CD4-positive, CD25-positive, alpha-beta regulatory T cell (primary cell): ENCODE measurements at places on chromosomes 5 and 9. TPM values are rescaled to one million over a fixed set of nuclear protein-coding genes. Genes with fewer than 3 reads are reported as not detected.

GRCh38 chr5:154136141-154136540 is 54.4 kb upstream of the GALNT10 start:
- DNase-seq: no peak

- no peak for DNase-seq
Observed at GRCh38 chr9:69943148-69943806, 100.4 kb upstream of the MAMDC2 start.

DNA sequence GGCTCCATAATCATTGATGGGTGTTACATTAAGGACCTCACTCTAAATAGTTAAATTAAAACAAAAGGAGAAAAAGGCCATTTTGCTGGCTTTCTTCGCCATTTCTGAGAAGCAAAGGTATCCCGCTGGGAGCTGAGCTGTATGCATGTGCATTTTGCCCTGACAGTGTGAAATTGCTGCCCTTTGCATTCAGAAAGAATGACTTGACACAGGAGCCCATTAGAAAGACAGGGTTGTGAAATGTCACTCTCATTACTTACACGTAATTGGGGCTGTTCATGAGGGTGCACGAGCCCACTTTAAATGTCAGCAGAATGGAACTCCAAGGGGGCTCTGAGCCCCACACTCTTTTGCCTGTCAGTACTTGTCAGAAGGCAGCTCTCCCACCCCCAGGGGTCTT is 85.0 kb downstream of the SEMA4D start:
- no peak for DNase-seq

- DNase-seq: no peak
Observed at GRCh38 chr9:108474356-108474755, 381.4 kb downstream of the ACTL7B start.

Gene GRXCR2
- not detected for total RNA-seq

- DNase-seq: no peak
Observed at GRCh38 chr5:38438757-38439156, 117.7 kb downstream of the LIFR start.

- no peak for DNase-seq
Observed at GRCh38 chr5:172740428-172741205, 30.4 kb downstream of the DUSP1 start.

Gene BTF3
- total RNA-seq: 585 TPM

DNA sequence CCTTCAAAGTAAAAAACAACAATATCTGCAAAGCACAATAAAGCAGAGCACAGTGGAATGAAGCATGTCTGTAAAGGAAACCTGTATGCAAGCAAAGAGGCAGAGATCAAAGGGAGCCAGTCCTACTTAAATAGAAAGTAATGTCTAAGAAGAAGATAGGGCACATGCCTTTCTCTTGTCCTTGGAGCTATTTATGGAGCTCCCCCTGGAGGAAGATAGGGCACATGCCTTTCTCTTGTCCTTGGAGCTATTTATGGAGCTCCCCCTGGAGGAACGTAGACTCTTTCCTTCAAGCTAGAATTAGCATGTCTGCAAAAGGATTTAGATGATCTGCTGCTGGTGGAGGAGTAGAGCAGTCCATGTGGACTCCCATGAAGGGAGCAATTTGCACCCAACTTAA is 168.1 kb upstream of the RASEF start:
- DNase-seq: no peak

DNA sequence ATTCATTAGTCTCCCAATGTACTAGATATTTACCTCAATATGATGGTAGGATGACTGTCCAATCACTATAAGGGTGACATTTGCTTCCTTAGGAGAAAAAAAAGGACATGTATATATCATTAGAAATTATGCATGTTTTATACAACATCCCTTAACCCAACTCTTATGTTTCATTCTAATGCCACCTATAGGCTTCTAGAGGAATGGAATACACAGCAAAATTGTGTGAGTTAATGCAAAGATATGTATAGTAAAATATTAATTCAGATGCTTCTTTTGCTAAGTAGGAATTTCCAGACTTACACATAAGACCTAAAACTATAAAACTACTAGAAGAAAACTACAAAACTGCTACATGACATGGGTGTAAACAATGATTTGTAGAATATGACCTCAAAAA is 3.5 kb downstream of the PRXL2C start:
- DNase-seq: peak; percentile 12

DNA sequence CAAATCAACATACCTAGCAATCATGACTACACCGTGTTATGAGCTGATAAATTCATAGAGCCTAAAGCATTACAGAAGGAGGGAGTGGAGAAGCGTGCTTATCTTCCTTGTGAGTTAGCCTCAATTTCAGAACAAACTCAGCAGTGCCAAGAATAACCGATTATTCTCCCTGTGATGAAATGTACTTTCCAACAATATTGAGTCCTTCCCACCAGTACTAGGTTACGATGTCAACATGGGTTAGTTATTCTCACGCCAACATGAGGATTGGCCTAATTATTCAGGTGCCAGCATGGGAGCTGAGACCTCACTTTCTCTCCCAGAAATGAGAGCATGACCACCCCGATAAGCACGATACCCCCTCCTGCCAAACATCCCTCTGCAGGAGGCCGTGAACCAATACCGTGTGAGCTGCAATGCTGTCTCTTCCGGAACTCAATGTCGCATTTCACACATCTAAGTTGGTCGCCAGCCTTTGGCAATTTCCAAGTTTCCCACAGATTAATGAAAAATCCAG is 193.7 kb downstream of the ENC1 start:
- no peak for DNase-seq

DNA sequence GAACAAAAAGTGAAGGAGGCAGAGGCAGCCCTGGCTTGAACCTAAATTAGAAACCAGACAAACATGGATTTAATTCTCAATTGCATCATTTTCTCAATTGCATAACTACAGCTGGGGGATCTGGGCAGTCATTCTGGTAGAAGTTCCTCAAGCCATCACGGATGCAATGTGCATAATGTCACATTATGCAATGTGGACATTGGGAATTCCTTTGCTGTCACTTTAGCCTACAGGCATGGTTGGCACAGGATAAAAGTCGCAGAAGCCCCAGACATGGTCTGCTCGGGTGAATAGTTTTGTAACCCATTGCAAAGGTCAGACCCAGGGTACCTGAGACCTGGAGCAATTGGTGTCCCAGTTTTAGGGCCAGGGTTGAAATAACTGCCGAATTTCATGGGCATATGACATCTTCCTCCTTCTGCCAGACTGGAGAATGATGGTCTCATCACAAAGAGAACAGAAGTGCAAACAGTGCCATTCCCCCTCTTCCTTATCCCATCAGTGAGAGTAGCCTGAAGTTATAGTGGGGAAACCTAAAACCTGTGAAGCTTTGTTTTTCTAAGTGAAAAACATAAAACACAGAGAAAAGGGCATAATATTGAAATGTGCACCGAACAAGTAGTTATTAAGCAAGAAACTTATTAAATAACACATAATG is 290.8 kb downstream of the MSX2 start:
- DNase-seq: no peak

GRCh38 chr5:61866930-61867329 is 439.1 kb upstream of the KIF2A start:
- DNase-seq: no peak

DNA sequence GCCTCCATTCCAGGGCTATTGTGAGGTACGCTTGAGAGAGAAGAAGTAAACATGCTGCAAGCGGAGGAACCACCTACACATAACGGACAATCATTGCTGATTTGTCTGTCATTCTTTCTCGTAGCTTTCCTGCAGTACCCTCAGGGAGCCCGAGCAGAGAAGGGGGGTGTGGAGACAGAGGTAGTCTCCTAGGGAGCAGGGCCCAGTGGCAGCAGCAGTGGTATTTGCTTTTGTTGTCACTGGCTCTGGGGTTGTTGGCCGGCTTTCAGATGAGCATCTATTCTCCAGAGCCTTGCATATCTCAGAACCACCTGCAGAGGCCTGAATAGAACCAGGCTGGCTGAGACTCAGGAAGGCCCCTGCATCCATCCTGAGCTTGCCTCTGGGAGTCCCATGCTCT is 19.9 kb downstream of the ENHO start:
- DNase-seq: no peak

DNA sequence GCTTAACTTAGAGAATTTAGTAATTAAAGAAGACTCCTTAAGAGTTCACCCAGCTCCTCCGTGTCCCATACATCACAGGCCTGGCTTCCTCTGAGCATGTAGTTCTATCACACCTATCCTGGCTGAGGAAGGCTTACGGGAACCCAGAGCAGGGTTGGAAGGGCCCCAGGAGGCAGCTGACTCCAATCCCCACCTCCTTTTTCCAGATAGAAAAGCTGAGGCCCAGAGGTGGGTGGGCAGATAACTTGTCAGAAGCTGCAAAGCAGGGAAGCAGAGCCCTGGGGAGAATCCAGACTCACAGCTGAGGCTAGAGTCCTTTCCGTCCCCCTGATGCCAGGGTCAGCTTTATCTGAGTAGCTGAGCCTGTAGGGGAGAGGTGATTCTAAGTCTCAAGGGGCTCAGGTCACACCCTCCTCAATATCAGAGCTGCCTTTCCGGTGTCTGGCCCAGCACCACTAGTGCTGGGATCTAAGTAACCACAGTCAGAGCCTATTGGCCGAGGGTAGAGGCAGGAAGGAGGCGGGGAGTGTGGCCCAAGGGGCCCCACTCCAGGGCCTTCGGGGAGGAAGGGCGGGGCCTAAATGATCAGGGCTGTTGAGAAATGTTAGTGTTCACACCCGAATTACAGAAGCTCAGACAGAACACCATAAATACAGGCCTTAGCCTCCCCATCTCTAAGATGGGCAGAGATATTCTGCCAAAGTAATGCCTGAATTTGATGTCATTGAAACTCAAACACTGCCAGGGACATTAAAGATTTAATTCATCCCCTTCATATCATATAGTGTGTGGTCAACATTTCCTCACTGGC is 9.9 kb downstream of the CCDC69 start:
- peak; percentile 85 for DNase-seq
